ENCODE measurements at places on chromosomes 4 and X.

DNA sequence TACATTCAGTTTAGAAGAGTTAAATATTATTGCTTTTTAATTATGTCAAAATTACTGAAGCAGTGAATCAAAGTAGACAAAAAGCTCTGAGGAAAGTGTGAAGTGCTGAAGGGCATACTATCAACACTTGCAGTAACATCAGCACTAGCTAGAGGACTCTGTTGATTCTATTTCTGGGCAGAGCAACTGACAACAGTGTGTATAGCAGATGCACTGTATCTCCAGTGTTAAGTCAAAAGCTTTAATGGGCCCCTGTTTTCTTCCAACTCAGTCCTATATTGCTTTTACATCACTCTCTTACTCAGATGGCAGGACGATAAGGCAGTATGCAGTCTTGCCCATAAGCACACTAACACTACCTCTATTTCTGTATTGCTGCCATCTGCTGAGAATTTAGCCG, 435.2 kb upstream of the AMOT start:
- no peak for DNase-seq

DNA sequence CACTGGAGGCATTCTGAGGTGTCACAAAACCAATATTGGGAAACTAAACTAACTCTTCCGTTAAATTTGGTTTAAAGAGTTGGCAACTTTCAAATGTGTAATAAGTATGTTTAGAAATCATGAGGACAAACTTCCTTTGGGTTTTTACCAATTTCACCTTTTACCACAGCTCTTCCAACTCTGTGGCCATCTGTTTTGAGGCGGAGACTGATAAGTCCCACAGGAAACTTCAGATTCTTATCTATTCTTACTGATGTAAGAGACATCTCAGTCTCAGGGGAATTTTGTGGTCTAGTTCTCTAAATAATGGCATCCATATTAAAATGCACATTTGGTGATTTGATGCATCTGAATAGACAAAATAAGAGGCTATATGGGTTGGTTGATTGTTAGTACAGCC, 229.2 kb upstream of the AFF2 start:
- DNase-seq: no peak

GRCh38 chr4:148355442-148356123, 86.6 kb downstream of the NR3C2 start:
- DNase-seq: no peak

DNA sequence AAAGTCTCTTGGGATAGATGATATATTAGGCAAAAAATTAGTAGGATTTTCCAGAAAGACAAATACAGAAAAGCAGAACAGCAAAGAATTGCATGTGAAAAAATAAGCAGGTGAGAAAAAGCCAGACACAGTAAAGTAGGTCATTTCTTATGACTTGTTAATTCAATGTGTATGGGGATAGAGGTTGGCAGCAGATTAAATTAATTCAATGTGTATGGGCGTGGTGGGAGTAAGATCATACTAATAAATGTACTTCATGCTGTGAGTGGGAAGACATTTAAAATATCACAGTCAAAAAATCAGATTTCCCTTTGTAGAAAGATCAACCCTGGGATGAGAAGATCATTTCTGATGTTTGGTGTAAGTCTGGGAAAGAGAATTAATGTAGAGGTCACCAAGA, 1146.4 kb upstream of the INTU start:
- no peak for DNase-seq
